ENCODE measurements at places on chromosomes 12 and 14. TPM values are rescaled to one million over a fixed set of nuclear protein-coding genes. Genes with fewer than 3 reads are reported as not detected.
A peak's percentile ranks its signal among the peaks of the same experiment; 100 is the strongest.

Gene DPY19L2
- 0.61 TPM for total RNA-seq

DNA sequence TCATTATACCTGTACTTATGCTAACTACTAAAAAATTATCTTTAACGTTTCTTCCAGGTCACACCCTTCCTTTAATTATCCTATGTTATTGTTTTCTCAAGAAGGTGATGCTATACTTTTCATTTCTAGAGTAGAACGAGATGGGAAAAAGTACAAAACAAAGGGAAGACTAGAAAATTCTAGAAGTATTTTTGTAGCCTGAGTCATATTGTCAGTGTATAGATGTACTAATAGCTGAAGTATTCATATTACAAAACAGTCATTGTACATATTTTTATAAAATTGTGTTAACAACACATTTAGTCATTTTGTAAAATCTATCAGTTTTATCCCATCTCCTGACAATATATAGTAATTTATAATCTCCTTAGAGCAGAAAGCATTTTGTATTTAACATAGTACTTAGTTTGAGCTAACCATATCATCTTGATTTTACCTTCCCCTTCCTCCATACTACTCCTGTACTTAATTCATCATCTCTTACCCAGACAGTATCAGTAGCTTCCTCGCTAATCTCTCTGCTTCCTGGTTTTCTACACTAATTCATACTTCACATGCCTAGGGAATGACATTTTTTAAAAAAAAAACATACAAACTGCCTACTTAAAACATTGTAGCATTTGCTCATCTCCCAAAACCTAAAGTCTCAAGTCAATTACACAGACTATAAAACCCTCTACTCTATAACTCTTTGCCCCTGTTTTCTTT lies 920.9 kb downstream of the RPS29 start:
- DNase-seq = no peak

GRCh38 chr12:61993734-61994345 lies 266.4 kb upstream of the USP15 start:
- peak; percentile 60 for DNase-seq

DNA sequence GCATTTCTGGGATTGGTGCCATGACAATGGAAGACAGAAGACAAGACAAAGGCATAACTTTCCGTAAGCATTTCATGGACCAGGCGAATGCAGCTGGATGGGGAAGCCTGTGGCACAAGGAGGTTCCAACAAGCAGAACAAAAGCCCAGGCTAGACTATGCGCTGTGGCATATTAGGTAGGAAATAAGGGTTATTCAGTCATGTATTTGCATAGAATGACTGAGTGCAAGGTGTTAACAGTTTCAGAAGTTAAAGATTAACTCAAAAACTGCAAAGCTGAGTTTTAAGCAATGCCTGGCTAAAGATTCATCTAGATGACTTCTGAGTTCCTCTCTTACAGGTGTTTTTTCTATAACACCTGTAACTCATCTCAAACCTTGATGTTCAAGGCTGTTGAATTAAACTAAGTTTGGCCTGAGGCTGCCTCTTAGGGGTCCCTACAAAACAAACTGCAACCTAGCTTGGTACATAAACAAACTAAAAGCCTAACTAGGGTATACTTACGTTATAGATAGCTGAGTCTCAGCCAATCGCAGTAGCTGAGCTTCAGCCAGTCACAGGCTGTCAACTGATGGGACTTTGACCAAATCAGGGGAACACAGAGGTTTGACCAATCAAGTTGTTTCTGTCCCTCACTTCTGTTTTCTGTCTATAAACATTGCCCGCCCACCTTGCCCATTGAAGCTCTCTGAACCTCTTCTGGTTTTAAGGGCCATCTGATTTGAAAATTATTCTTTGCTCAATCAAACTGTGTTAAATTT lies 52.2 kb upstream of the PLBD1 start:
- DNase-seq = no peak

All from activated CD4-positive, alpha-beta T cell treated with anti-CD3 and anti-CD28 coated beads, Interleukin-2, amount 10 ng/mL, durations not matched to agents 24 days and 14 days (primary cell).